ENCODE measurements at places on chromosomes 4 and X.
A peak's percentile ranks its signal among the peaks of the same experiment; 100 is the strongest.

GRCh38 chr4:52658641-52659000 lies 480 bp downstream of the USP46 start:
- DNase-seq, result no peak

DNA sequence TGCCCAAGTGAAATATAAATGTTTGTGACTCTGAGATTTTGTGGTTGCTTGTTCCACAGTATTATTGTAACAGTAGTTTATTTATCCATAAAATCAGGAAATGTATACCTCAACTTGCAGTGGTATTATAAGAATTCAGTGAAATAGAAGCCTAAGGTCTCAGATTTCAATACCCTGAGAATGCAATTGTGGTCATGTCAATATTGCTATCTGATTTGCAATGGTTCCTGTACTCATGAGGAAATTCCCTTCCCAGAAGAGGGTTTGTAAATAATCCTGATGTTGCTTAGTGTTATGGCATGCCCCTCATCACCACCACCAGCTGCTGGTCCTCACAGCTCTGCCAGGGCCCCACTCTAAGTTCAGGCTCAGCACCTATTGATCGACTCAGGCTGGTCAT lies 67.8 kb downstream of the SLC34A2 start:
- peak; percentile 23 for DNase-seq

DNA sequence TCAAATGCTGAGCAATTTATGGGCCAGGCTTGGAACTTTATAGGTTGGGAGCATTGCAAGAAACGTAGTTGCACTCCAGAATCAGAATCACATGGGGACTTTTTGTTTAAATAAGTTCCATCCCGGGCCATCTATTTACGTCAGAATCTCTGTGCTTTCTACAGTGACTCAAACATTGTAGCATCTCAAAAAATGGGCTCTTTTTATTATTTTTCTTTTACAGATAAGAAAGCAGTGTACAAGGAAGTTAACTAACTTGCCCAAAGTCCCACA lies 10.2 kb downstream of the CC2D2A start:
- DNase-seq, result peak; percentile 57

GRCh38 chr4:55931833-55932232 lies 16.9 kb upstream of the CEP135 start:
- no peak for DNase-seq

GRCh38 chr4:127015667-127016117 lies 617.1 kb upstream of the INTU start:
- DNase-seq, result peak; percentile 38

DNA sequence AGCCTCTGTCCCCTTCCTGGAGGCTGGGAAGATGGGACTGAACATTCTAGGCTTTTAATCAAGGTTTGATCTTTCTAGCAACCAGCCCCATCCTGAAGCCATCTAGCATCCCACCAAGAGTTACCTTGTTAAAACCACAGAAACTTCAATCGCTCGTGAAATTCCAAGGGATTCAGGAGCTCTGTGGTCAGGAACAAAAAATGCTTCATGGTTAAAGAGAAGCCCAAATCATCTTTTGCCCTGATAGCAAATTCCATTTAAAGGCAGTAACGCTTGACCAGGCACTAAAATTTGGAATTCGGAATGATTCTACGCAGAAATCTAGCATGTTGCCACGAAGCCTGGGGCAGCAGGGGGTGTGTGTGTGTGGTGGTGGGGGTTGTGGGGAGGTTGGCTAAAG lies 47.8 kb downstream of the CASP6 start:
- DNase-seq, result no peak

DNA sequence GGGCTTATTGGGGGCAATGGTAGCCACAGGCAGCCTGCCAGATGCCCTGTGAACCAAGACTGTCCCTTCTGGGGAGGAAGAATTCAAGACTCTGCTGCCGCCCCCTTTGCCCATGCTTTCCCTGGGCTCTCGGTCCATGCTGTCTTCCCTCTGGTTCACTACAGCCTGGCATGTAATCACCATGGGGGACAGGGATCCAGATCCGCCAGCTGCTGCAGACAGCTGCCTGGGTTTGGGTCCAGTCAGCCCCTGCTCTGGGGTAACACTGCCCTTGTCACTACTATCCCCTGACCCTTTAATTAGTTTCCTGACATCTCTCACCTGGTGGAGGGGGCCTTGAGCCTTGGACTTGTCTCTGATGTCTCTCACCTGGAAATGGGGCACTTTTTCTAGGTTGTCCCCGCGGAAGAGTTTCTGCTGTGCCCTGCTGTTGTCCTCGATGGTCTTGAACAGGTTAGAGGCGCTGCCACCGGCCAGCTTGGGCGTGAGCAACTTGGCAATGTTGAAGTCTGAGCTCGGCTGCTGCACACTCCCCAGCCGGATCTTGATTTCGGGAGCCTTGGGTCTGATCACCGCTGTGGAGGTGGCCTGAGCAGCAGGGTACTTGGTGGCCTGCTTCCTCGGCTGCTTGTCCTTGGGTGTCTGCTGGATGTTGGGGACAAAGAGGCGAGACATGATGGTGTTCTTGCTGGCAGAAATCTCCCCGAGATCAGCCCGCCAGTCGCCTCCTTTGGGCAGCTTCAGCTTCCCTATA lies 6.4 kb downstream of the C4orf54 start:
- DNase-seq, result no peak

DNA sequence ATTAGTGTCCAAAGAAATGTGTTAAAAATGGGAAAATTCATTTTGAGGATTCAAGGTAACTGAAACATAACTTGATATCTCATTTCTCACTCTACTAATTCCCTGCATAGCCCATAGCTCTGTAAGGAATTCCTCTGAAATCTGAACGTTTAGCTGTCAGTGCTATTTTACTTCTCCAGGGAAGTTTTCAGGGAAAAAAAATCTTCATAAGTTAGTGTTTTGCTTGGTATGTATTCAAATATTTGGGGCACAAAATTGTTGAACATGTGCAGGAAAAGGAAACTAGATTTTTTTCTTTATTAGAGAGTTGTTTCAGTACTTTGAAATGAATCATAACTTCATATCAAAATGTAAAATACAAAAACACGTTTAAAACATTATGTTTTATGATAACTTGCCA lies 891.4 kb downstream of the CENPC start:
- DNase-seq, result no peak

GRCh38 chr4:152255437-152255836 lies 280.5 kb downstream of the FBXW7 start:
- DNase-seq, result peak; percentile 41

DNA sequence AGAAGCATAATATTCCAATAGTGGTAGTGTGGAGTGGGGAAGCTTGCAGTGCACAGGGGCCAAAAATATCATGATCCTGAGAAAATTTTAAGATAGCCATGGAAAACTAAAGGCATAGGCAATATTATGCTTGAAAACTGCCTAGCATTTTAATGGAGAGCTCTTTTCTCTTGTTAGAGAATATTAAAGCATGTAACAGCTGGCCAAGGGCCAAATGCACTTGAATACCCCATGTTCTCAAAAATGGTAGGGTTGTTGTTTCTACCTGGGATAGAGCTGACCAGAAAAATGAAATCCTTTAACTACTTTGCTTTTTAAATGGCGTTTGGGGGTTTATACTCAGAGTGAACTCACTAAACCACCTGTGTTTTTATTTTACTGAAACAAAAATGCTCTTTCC lies 739.6 kb upstream of the SLIT2 start:
- no peak for DNase-seq

DNA sequence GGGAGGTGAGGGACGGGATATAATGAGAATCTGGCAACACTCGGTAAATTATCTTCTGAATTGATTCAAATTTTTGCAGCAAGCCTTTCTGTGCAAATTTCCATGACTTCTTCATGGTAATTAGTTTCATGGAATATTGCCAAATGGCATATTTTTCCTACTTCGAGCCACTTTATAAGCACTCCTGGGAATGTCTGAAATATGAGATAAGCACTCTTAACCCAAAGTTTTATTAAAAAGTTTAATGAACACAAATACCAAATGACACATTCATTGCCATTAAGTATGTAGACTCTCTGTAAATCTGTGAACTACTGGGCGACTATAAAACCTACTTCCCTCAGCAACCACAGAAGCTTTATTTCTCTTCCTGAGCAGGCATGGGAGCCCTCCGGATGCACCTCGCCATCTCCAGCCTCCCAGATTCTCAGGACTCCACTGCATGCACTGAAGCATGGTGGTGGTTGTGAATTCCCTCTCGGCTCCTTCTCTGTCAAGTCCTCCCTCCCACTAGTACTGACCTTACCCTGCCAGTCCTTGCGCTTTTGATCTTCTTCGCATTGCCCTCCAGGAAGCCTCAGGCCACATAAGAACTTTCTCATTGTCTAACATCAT lies 154.4 kb upstream of the RPL34 start:
- DNase-seq, result peak; percentile 49

GRCh38 chr4:140829825-140830224 lies 73.6 kb upstream of the TBC1D9 start:
- no peak for DNase-seq

- DNase-seq, result peak; percentile 33
Measured at GRCh38 chr4:123750044-123750443, 353.4 kb downstream of the SPRY1 start.

DNA sequence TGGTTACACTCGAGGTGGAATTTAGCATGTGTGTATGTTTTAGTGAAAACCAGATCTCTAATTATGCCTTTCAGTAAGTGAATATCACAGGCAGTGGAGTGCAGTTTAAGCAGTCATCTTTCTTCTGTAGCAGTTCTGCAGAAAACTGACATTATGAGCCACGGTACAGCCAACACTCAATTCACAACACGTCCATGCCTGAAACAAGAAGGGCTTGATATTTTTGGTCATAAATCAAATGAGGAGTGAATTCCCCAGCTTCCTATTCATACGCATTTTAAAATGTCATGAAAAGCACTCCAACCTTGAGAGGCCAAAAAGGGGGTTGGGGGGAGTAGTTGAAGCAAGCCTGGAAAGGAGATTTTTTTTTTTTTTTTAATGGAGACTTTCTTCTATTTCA lies 316.7 kb downstream of the ARHGAP10 start:
- DNase-seq, result no peak

- no peak for DNase-seq
Measured at GRCh38 chr4:113809311-113809710, 47.8 kb upstream of the CAMK2D start.

DNA sequence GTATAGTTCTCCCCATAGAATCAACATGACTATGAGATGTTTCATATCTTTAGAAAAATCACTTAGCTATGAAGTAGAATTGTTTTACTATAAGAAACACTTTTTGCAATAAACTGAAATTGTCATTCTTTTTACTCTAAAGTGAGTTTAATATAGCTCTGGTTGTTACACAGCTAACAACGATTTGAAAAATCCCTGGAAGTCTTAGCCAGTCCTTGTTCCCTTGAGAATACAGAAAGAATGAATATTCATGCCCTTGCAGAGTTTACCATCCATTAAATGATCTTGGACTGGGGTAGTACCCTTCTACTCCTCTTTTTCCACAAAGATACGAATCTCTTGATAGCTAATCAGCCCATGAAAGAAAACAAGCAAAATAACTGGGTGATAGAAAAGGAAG lies 141.8 kb downstream of the JADE1 start:
- DNase-seq, result no peak

DNA sequence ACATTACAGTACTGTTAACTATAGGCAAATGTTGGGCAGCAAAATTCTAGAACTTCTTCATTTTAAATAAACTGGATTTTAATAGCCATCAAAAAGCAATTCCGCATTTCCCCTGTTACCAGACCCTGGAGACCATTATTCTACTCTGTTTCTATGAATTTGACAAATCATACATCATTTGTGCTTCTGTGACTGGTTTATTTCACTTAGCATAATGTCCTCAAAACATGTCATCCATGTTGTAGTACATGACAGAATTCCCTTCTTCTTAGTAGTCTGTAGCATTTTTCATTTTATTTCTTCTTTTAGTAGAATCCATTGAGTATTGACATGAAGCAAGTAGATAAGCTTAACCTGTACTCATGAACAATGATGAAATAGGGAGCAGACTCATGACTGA lies 59.4 kb upstream of the PPP4R3C start:
- DNase-seq, result no peak

DNA sequence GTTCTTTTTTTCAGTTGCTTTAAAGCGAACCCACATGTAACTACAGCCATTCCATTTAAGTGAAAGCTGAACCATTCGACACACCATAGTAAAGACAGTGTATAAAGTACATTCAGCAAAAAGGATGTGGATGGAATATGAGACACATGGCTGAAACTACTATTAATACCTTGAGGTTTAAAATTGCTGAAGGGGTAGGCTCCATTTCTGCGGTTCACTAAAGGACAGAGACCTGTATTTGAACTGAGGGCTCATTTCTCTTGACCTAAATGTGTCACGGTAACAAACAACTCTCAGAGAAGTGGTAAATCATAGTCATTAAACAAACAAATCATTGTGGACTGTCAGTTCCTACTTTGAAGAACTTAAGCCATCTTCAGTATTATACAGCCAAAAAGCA lies 1085.6 kb upstream of the TENM3 start:
- DNase-seq, result no peak

DNA sequence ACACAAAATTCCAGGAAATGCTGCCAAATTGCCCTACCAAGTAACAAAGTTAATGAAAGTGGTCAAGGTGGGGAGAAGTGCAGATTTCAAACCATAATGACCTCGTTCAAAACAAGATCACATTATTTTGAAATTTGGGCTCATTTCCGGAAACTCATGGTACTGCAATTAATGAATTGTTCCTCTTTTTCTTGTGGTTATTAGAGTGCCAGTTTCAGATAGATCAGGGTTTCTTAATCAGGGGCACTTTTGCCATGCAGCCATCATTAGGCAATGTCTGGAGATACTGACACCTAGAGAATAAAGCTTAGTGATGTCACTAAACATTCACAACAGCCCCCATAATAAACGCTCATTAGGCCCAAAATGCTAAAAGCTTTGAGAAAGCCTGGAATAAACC lies 381.5 kb upstream of the GALNT7 start:
- DNase-seq, result no peak

- DNase-seq, result peak; percentile 28
Measured at GRCh38 chr4:4394644-4395043, 7.7 kb downstream of the NSG1 start.

- no peak for DNase-seq
Measured at GRCh38 chr4:152900395-152900794, 35.7 kb upstream of the FHDC1 start.

DNA sequence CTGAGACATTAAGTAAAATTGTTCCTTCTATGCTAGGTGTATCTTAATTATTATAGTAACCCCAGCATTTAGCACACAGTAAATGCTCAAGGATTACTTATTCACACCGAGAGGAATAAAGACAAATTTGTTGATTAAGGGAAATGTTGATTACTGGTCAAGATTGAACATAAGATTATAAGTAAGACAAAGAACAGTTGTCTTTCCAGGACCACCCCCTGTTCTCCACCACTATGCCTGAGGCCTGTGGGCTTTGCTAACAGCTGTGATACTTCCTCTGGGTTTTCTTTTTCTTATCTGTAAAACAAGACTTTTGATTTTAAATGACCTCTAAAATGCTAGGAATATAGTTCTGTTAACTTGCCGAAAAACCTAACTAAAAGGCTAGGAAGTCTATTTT lies 128.0 kb downstream of the DCLK2 start:
- DNase-seq, result no peak

DNA sequence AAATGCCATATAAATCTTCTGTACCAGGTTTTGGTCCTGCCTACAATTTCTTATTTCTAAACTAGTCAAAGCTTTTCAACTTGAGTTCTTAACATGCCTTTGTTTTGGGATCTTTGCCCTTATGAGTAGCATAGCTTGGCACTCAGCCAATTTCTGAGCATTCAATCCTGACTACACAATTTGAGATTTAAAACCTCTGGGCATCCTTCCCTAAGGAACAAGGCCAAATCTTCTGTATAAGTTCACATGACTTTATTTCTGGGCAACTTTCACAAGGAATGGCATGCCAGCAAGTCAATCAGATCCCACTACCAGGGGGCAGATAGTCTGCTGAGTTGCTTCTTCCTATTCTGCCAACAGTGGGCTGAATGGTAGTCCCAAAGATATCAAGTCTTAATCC lies 254.2 kb downstream of the ADAMTS3 start:
- peak; percentile 87 for DNase-seq

GRCh38 chr4:705278-706082 lies at the start of gene PCGF3:
TSS of gene PCGF3 (plus strand) at chr4:705832. CDS start at chr4:733681, 27,849 bp downstream.
- DNase-seq, result peak; percentile 96

All from astrocyte of the spinal cord (primary cell).